ENCODE measurements at places on chromosomes 1 and 21.

GRCh38 chr1:80498673-80499072 lies 1302.1 kb upstream of the ADGRL2 start:
- DNase-seq, result no peak

DNA sequence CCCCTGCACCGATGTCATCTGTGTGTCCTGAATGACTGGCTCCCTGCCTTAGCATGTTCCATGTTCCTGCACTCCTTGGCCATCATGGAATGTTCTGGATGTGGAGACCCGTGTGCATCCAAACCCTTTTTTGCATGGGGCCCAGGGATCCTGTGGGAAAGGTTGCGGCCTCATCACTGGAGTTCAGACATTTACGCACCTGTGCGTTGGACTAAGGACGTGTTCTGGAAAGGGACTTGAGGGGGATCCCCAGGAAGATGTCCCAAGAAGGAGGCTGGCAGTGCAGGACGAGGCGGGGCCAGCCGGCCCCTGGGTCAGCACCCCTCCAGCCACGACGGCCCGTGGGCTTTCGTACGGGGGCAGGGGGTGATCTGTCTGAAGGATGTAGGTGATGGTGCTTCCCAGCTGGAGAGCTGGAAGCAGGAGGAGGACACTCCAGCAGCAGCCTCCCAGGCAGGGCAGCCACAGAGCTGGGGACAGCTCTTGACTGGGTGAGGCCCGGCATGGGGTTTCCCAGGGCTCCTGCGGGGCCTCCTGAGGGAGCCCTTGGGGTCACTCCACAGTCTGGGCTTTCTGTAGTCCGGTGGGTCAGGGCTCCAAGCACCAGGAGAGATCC lies 67.2 kb downstream of the SCCPDH start:
- no peak for DNase-seq

GRCh38 chr1:17904290-17904689 lies 149.2 kb downstream of the ACTL8 start:
- no peak for DNase-seq

DNA sequence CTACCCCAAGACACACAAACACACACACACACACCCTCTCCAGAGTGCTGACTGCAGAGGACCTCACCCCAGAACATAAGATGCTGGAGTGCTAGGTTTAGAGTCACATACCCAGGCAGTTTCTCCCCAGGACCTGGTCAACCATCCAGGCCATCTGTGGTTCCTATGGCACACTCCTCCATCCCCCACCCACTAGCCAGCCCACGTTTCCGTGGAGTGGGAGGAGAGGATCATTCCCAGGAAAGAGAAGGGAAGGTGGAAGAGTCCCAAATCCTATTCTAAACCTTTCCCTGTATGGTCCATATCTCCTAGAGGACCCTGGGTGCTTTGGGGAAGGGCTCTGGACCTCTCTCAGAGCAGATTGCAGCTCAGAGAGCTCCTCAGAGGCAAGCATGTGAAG lies 1.1 kb downstream of the KCNJ9 start:
- no peak for DNase-seq

- no peak for DNase-seq
Observed at GRCh38 chr1:3906672-3907020, 6.6 kb upstream of the C1orf174 start.

DNA sequence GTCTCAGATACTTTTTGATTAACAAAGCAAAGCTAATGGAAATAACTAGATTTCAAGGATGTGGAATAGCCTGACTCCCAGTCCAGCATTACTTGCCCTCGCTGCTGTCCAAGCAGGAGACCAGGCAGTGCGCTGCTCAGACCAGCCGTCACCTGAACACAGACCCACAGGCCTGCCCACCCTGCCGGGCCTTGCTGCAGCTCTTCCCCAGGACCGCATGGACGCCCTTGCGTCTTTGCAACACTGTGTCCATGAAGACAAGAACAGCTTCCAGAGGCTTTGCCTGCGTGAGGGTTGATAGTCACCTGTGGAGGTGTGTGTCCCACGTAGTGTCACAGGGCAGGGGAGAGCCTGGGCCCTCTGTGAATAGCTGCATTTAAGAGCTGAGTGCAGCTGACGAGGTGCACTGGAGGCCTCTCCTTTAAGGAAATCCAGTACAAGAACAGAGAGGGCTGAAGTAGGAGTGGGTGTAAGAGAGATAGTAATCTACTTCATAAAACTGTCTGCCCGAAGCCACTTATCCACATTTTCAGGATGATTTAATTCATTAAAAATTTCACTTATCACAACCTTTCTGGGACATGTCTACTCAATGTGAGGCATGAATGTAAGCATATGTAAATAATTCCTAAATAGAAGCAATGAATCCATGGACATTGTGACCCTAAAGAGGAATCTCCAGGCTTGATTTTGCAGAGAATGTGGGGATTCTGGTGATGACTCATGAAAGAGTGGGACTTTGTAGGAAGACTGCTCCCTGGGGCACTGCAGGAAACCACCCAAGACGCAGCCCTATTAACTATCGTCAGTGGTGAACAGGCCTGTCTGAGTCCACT lies 176.2 kb upstream of the RAB4A start:
- DNase-seq, result no peak

- DNase-seq, result no peak
Observed at GRCh38 chr1:163974120-163974519, 584.9 kb upstream of the PBX1 start.

GRCh38 chr1:1907098-1907736 lies 7.8 kb upstream of the CALML6 start:
- DNase-seq, result no peak

DNA sequence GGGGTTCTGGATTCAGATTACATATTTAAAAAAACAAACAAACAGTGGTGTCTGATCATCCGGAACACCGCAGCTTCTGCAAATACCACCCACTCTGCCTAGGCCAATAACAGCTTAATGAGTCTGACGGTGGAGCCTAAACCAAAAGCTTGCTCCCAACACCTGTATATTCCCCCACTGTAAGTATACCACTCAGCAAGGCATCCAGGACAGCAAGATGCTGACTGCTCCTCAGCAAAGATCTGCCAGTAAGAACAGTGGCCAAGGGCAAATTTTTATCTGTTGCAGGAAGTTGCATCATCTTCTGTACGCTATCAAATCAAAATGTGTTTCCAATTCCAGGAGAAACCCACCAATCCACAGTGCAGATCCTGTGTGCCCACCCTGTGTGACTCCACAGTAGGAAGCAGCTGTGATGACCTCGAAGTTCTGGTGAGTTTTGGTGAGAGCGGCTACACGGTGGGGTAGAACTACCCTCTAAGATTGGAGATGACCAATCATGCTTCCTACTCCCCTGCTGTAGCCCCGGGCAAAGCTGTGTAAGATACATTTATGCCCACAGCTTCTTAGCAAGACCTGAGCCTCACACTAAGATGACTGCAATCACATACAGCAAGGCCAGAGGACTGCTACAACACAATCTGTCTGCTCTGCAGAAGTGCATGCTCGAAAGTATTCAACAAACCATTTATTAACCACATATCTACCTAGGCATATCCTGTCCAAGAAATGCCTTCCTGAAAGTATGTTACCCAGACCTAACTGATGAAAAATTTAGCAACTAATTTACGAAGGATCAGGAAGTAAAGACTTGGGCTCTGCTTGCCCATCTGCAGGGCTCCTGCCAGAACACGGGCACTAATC lies 30.5 kb downstream of the SIPA1L2 start:
- no peak for DNase-seq

GRCh38 chr1:210246447-210246846 lies 13.9 kb downstream of the SERTAD4 start:
- DNase-seq, result no peak

- no peak for DNase-seq
Observed at GRCh38 chr1:119679223-119679622, 31.2 kb upstream of the ZNF697 start.

GRCh38 chr1:81224222-81224621 lies 576.5 kb upstream of the ADGRL2 start:
- no peak for DNase-seq

DNA sequence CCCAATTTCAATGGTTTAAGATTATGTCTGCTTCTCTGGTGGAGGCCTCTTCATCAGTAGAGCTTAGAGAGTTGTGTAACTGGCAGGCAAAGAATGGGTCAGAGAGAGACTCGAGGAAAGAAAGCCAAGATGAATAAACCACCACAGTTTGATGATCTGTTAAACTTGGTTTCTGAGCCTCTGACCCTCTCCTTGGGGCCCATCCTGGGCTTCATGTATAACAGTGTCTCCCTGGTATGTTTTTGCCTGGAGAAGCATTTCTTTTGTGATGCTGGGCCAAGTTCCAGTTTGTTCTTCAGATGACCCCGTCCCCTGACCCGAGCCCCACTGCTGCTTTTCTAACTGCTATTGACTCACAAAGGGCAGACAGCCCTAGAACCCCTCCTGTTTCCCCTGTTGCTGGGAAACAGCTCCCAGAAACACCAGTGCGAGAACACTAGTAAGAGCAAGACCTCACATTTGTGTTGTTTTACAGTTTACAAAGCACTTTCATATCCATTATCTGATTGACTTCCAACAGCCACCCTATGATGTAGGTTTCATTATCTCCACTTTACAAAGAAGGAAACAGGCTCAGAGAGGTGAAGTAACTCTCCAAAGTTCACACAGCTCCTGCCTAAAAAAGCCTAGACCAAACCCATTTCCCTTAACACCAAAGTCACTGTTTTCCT lies 9.0 kb downstream of the CD2 start:
- DNase-seq, result no peak

DNA sequence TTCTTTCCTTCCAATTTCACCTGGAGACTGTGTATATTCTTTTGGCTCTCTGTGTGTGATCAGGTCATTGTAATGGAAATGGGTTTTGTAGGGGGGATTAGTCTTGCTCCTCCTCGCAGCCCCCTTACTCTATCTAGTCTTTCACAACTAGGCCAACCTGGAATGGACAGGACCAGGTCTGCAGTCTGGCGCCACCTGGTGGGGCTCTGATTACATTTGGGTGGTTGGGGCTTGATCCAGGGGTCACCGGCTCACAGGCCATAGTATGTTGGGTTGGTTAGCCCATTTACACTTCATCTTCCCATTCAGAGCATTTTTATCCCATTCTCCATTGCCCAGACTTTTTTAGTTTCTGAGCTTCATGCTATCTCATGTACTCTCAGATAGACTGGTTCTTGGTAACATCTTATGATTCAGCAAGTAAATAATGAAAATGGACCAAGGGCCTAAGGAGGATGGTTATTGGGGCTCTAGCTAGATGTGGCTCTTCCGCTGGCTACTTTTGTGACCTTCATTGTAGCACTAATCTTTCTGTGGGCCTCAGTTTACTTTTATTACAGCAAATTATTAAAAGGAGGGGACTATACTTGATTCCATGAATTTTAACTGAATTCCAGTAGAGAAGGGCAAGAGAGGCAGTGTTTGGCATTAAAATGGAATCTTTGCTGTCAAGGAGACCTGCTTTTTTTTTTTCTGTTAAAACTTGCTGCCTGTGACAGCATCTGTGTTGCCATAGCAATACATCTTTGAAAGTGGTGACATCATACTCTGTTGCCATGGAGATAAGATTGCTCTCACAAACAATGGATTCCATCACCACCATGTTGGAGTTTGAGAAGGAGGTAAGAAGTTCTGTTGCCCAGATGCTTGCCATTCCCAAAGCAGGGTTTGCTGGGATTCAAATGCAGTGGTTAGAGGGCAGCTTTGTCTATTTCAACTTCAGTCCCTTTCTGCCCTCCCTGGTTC lies 150.1 kb downstream of the PLXNA2 start:
- DNase-seq, result peak; percentile 14

DNA sequence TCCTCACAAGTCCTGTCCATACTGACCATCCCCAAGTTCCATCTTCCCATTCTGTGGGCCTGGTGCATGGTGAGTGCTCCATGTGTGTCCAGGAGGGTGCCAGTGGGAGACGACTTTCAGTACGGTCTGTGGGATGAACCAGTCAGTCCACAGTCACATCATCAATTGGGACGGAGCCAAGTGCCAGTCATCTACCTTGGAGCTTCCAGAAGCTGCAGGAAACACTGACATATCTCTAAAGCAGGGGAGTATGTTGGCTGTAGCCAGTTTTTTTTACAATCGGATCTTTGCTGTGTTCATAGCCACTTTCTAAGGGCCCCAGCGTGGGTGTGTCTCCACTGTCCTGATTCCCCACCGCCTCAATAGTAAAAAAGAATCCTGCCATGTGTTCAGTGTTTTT lies 13.6 kb upstream of the TRIM17 start:
- DNase-seq, result no peak

DNA sequence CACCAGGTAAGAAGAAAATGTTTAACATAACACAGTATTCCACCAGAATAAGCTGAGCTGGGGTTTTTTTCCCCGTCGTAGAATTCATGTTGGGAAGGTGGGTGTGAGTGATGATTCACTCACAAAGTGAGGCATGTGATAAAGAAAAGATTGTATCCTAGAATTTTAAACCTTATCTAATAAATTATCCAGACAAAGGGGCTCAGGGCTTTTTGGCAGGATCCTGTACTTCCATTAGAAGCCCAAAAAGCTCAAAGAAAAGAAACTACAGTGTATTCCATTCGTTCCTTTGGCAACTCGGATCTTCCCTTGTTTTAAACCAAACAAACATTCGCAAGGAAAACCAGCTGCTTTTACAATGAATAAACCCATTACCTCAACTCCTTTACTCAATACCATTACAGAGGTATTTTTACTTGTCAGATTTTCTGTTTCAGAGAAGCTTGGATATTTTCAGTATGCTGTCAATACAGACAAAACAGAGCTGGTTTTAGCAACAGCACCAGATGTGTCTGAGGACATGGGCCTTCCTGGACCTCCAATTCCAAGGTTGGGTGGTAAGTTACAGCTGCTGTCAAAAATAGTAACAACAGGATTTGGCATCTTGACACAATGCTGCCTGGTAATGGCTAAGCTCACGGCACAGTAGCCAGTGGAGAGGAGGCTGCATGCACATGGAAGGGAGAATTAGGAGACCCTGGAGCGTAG lies 159.9 kb upstream of the RUNX1 start:
- no peak for DNase-seq

- no peak for DNase-seq
Observed at GRCh38 chr1:113770031-113770430, 10.7 kb upstream of the PHTF1 start.

DNA sequence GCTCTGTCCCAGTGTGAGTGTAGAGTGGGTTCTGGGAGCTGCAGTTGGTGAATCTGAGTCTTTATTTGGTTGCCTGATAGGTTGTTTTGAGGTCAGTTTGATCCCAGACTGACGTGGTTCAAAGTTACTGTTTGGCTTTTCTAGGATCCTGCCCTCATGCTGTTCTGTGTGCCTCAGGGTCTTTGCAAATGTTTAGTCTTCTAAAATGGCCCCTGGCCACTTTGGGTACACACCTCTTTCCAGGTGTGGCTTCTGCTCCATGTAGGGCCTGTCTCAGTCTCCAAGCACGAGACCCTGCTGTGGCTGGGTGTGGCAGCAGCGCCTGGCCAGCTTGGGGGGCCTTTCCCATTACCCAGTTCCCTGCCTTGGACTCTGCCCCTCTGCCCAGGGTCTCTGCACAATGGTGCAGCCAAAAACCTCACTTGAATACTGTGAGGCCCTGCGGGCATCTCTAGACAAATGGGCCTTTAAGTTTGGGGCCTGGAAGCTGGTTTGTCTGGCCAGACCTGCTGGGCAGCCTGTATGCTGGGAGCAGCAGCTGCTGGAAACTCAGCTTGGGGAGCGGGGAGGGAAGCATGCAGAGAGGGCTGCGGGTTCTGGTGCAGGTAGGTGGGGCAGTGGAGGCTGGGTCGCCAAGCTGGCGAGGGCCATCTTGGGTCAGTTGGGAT lies 5.6 kb downstream of the PTPRF start:
- no peak for DNase-seq

- no peak for DNase-seq
Observed at GRCh38 chr1:234724516-234725176, 114.7 kb upstream of the IRF2BP2 start.

Data from HS-27A (cell line).